ENCODE measurements at places on chromosomes 1 and 21.

- peak; percentile 48 for DNase-seq
Measured at GRCh38 chr1:156608036-156608674, 6.9 kb upstream of the GPATCH4 start.

DNA sequence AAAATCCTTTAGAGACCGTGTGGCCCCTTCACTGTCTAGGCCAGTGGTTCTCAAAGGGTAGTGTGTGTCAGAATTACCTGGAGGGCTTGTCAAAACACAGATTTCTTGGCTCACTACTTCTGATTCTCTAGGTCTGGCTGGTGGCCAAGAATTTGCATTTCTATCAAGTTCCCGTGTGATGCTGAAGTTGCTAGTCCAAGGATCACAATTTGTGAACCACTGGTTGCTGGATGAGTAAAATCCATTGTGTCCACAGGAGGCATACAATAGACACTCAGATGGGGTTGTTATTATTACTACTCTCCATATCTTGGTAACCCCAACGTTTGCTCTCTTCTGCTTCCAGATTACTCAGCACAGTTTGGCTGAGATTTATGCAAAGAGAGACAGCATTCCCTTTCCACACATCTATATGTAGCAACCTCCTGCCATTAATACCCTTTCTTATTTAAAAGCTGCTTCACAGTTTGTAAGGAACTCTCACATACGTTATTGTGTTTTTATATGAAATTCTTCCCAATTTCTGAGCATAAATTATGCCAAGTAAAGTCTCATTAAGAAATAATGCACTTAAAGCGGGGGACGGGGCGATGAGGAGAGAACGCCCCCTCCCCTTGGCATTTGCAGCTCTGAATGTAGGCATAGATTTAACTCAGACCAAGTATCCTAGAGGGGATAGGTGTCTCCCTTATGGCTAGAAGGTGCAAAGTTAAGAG, 720 bp upstream of the TMCC2 start:
- no peak for DNase-seq

- no peak for DNase-seq
Measured at GRCh38 chr1:201925981-201926645, 20.2 kb downstream of the LMOD1 start.

DNA sequence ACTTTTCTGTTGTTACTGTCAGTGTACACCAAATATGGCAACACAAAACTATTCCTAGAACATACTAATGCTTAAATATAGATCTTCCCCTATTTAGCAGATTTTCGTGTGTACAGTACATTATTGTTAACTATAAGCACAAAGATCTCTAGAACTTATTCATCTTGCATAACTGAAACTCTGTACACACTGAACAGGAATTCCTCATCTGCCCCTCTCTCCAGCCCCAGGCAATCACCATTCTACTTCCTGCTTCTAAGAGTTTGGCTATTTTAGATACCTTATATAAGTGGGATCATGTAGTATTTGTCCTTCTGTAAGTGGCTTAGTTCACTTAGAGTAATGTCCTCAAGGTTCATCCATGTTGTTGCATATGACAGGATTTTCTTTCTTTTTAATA, 4.5 kb upstream of the RGL1 start:
- DNase-seq: no peak

DNA sequence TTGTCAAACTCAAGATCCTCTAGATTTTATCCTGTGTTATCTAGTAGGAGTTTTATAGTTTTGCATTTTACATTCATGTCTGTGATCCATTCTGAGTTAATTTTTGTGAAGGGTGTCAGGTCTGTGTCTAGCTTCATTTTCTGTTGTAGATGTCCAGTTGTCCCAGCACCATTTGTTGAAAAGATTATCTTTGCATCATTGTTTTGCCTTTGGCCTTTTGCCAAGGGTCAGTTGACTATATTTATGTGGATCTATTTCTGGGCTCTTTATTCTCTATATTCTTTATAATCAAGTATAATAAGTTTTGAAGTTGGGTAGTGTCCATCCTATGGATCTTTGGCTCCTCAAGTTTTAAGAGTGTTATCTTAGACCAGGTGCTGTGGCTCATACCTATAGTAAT, 21.9 kb downstream of the TRAF5 start:
- DNase-seq: no peak

DNA sequence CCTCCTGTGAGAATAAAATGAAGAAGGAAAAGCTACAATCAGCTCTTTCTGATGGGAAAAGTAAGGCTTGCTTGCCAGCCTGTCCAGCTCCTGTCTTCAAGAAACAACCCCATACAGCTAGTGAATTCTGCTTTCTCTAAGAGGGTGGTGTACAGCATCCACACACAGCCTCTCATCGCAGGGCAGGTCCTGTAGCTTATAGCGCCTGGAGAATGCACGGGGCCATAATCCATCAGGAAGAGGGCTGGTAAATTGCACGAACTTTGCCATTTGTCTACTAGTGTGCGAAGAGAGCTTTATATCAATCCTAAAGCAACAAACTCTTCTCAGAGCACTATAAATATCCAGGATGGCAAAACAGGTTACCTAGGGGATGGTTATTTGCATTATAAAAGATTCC, 83.3 kb upstream of the SAMSN1 start:
- no peak for DNase-seq
